DMS53 (cell line): ENCODE measurements at places on chromosomes 6 and 20.

DNA sequence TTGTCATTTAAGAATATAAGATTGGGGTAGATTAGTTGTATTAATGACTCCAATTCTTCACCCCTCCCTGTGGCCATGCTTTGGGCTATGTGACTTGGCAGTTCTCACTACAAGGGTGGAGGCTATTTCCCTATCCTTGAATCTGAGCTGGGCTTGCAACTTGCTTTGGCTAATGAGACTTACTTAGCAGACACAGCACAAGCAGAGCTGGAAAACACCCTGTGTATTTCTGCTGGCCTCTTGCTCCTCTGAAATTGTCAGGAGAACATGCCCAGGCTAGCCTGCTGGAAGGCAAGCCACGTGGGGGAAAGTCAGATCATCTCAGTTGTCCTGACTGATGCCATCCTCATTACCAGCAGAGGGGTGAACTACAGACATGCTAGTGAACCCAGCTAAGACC lies 126.5 kb upstream of the HDGFL1 start:
- DNase-seq = no peak

DNA sequence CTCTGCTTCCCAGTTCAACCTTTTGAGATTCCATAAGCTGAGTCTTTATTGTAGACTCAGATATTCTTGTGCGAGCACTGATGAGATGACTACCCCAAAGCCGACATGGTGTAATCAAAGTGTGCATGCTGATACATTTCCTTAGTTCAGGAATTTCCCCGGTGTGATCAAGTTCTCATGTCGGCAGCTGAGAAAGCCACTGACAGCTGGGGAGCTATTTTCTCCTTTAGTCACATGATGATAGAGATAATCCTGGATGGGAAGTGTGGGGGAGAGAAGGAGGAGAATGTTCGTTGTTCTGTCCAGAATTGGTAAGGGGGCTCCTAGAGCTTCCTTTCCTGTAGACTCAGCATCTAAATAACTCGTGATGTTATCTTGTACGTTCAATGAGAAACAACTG lies 7.7 kb upstream of the CAP2 start:
- DNase-seq = no peak

- DNase-seq = no peak
Measured at GRCh38 chr6:66900133-66901083, 1193.4 kb upstream of the EYS start.

DNA sequence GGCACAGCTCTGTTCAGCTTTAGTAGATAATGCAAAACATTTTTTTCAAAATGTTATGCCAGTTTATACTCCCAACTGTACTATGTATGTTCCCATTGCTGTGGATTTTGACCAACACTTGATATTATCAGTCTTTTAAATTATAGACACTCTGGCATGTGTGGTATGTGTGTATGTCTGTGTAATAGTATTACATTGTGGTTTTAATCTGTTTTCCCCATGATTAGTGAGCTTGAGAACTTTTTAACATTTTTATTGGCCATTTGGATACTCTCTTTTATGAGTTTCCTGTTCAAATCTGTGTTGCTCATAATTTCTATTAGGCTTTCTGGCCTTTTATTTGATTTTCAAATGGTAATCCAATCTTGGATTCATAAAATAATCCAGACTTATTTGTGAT lies 69.2 kb upstream of the TXNDC5 start:
- no peak for DNase-seq

- peak; percentile 37 for DNase-seq
Measured at GRCh38 chr20:20553541-20553940, 158.9 kb downstream of the RALGAPA2 start.

- no peak for DNase-seq
Measured at GRCh38 chr20:20411836-20412235, 43.9 kb downstream of the INSM1 start.

DNA sequence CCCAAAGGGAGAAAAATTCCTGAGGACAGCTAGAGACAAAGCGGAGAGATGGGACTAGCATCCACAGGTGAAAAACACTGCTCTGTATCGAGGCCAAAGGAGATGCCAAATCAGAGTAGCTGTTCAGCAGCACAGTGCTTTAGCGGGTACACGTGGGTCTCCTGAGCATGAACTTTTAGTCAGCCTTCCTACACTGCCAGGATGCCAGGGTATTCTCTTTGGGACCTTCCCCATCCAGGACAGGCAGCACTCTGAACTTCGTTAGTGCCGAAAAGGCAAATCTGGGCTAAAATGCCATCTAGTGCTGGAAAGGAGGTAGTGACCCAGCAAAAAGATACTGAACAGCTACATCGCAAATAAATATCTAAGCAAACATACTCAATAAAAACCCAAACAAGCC lies 64.9 kb downstream of the C6orf58 start:
- DNase-seq = peak; percentile 68

DNA sequence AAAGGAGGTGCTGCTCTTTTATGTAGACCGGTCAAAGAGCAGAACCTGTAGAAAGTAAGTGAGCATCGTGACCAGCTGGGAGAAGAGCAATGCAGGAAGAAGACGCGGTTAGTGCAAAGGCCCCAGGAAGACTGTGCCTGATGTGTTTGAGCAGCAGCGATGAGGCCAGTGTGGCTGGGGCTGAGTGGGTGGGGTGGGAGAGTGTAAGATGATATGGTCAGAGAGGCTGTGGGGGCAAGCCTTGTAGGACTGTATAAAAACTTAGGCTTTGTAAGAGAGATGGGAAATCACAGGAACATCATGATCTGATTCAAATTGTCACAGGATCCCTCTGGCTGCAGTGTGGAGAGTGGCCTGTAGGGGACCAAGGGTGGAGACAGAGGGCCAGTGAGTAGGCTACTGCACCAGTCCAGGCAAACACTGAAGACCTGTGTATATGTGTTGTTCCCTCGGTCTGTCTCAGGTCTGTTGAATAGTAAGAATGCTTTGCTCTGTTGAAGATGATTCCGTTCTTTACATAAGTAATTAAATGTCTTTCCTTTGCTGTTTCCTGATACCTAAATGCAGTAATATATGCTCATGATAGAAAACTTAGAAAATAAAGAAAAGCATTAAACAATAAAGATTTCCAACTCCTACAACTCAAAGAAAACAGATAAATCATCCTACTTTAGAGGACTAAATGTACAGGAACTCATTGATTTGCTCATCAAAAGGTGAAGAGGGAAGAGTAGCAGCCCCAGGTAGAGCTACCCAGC lies 23.6 kb upstream of the WFDC2 start:
- peak; percentile 77 for DNase-seq

DNA sequence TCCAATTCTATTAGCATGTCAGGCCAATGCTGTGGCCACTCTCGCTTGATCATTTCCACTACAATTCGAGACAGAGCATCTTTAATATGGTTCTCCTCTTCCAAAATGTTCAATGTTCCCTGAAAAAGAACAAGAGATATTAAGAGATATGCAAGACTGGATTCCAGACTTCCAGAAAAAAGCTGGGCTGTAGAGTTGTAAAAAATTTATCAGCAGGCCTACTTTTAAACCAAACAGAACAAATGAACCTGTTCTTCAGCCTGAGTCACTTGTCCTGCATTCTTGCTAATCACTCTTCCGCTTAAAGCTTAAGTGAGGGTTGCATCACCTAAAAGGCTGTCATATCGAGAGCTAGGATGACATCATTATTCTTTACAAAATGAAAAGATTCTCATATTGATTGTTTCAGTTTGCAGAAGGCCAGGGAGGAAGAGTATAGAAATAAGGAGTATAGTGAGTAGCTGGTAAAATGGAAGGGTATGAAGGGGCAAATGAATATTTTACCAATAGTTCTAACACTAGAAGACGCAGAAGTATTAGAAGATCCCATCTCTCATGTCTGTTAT lies 4.9 kb downstream of the XPO5 start:
- peak; percentile 54 for DNase-seq

GRCh38 chr6:44128020-44128917 lies 915 bp downstream of the TMEM63B start:
- peak; percentile 68 for DNase-seq

GRCh38 chr6:1624058-1624850 lies 14.5 kb downstream of the FOXC1 start:
- DNase-seq = no peak

DNA sequence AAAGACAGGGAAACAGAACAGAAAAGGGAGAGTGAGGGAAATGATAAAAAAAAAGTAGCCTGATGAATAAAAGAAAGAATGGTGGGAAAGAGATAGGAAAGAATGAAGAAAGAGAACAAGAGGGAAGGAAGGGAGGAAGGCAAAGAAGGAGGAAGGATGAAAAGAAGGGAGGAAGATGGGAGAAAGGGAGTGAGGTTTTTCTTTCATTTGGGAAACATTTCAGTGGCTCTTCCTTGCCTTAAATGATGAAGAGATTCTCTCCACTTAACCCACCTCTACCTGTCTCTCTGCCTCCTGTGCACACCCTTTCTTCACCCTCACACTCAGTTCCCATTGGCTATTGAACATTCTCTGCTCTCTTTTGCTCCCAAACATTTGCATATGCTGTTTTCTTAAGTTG lies 222.1 kb upstream of the DEFB112 start:
- no peak for DNase-seq

DNA sequence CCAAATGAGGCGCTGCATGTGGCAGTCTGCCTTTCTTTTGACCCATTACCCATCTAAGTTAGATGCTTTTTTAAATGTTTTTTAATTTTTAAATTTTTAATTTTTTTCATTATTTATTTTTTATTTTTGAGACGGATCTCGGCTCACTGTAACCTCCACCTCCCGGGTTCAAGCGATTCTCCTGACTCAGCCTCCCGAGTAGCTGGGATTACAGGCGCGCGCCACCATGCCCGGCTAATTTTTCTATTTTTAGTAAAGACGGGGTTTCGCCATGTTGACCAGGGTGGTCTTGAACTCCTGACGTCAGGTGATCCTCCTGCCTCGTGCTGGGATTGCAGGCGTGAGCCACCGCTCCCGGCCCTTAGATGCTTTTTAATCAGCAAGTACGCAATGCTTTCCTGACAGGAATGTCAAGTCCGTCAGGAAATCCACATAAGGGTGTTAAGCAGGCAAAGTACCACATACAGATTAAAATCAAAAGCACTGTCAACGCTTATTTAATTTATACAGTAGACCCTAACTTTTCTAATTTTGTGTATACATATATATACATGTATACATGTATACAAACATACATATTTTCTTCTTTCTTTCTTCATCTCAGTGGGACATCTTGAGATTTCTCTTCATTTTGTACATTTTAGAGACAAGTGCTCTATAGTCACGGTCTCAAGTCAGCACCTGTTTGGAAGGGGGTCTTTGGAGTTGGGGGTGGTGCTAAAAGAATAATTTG lies 995 bp upstream of the GSTA4 start:
- peak; percentile 87 for DNase-seq

DNA sequence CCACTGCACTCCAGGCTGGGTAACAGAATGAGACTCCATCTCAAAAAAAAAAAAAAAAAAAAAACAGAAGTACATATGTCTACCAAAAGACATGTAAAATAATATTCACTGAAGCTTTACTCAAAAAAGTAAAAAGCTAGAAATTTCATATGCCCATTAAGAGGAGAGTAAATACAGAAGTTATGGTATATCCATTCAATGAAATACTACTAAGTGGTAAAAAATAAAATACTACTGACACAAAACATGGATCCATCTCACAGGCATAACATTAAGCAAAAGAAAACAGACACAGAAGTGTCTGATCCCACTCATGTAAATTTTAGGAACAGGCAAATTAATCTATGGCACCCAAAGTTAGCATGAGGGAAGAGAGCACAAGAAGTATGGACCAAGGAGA lies 52.6 kb downstream of the TASP1 start:
- no peak for DNase-seq

- DNase-seq = peak; percentile 67
Measured at GRCh38 chr6:18327626-18328025, 59.5 kb upstream of the RNF144B start.

DNA sequence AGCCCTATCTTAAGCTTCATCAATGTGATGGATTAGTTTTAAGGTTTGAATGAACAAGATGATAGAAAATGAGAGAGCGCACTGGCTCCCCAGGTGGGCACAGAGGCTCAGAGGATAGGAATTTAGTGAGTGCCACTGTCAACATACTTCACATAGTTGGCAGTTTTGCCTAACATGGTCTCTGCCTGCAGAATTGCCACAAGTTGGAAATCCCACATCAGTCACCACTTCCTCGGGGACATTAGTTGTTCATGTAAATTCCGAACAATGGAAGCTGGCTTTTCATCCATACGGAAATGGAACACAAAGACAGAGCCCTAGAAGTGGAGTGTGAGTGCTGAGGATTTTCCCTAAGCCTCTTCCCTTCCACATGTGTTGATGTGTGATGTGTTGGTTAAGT lies 123.9 kb upstream of the PHACTR1 start:
- no peak for DNase-seq
